SJSA1 (cell line): ENCODE measurements at places on chromosomes 3 and 15.

DNA sequence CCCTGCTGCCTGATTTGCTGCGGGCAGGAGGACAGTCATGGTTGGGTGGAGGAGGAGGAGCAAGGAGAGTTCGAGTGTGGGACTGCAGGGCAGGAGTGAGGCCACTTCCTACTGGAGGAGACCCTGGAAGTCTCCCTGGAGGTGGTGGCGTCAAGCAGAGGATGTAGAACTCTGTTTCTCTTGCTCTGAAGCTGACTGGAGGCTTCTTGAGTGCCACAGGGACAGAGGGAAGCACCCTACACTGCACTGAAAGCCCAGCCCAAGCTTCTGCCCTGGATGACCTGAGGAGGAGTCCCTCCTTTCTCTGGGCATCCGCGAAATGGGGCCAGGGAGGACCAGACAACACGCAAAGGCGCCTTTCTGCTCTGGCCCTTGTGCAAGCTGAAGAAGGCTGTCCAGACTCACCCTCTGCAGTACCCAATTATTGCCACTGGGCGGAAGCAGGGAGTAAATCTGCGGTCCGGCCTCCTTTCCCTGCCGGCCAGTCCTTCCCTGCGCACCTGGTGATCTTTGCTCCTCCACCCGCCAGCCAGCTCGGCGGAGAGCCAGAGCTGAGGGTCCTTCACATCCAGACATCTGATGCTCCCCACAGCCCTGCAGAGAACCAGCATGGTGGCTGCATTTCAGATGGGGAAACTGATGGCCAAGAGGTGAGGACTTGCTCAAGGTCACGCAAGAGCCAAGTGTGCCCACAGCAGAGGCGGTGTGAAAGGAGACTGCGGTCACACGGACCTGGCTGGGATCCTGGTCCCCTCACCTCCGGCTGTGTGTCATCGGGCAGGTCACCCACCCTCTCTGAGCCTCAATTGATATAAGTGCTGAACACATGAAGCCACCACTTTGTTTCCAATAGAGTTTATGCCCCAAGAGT is 207.1 kb downstream of the TBC1D2B start:
- DNase-seq: peak; percentile 51

DNA sequence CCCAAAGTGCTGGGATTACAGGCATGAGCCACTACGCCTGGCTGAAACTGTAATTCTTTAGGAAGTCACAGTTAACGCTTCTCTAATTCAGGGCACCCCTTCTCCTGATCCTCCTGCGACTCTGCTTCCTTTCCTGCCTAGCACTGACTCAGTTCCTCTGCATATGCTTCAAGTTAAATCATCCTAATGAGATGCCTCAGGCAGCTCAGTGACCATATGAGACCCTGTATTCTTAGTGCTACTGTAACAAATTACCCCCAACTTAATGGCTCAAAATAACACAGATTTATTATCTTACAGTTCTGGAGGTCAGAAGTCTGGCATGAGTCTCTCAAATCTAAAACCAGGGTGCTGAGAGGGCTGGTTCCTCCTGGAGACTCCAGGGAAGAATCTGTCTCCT is 271.8 kb upstream of the LYSMD4 start:
- DNase-seq: no peak

DNA sequence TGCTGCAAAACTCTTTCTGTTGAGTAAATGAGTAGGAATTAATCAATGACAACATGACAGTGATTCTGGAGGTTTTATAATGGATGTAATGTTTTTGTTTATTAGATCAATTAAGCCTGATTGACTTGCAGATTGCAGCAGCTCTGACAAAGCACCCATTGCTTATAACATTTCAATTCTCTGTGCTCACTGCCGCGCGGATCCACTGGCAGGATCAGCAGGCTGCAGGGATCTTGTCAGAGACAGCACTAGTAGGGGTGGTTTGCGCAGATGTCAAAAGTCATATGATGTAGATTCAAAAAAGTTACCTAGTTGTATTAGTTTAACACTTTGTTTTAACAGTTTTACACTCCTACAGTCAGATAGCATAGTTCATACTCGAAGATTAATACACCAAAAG is 93.4 kb downstream of the MBNL1 start:
- no peak for DNase-seq

- DNase-seq: no peak
Observed at GRCh38 chr3:67635257-67635656, 19.2 kb downstream of the SUCLG2 start.

DNA sequence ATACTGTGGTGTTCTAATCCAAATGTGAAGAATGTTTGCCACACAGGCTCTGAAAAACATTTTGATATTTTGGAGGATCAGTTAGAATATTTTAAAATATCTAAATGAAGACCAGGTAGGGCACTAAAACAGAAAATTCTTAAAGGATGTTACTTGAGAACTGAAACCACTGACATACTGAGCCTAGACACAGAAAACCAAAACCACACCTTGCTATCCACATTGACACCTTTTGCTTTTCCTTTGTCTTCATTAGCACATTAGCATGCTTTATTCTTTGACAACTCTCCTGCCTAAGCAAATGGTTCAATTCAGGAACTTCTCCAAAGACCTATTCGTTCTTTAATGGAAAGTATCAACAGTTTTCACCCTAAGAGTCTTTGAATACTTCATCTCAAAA is 835.9 kb upstream of the GRM7 start:
- DNase-seq: no peak

GRCh38 chr3:103127098-103127630 is 692.3 kb downstream of the ZPLD1 start:
- peak; percentile 30 for DNase-seq

DNA sequence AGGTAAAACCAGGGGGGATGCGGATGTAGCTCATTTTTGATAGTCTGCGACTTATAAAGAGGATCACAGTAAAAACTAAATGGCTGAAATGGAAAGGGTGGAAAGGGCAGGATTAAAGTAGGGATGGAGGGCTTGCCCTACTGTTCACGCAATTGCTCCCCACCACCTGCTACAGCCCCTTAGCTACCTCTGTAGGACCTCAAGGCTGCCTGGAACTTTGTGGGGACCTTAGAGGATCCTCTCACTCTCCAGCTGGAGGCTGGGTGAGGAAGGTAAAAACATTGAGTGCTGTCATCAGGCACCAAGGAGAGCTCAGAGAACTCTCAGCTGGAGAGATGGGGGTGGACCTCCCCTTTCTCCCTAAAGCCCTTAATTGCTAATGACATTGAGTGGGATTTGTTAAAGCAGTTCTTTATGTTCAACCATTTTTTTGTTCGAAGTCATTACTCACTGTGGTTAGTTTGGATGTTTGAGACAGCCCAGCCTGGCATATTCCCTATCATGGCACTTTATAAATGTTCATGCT is 213.0 kb downstream of the CLSTN2 start:
- no peak for DNase-seq

GRCh38 chr15:88834211-88834812 is 31.1 kb downstream of the ACAN start:
- DNase-seq: no peak

GRCh38 chr3:190120269-190121060 is at the start of gene P3H2:
Gene P3H2, minus strand, starts transcription at chr3:190120897. Its CDS starts 166 bp downstream, at chr3:190120731.
- DNase-seq: peak; percentile 93

DNA sequence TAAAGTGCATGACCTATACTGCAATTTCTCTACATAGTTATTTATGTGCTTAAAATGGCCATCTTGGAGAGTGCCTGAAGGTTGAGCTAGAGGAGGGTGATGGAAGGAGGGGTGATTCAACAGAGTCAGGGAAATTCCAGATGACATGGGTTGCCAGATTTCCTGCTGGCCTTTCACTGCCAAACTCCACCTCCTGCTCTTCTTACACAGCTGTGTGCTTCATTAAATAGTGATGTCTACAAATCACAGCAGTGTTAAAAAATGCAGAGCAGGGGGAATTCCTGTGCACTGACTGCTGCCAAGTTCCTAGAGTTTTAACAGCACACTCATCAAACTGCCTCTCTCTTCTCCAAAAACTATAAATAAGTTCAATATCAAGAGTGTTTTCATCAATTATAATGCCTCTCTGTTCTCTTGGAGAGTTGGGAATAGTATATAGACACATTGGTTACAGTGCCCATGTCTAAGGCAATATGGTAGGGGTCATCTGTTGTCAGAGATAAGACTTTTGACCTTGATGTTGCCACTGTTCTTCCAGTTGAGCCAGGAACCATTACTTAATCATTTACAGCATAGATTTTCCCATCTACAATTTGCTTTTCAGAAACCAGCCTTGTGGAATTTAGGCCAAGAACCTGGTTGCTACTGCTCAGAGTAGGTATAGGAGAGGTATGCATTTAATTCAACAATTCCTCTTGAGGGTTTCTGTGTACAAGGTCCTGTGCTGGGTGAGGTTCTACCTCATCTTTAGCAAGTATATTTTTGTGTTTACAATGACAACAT is 79.6 kb downstream of the TP63 start:
- peak; percentile 63 for DNase-seq

- no peak for DNase-seq
Observed at GRCh38 chr15:92232317-92232716, 161.4 kb upstream of the ST8SIA2 start.

GRCh38 chr3:84789961-84790360 is 168.8 kb upstream of the CADM2 start:
- DNase-seq: no peak

DNA sequence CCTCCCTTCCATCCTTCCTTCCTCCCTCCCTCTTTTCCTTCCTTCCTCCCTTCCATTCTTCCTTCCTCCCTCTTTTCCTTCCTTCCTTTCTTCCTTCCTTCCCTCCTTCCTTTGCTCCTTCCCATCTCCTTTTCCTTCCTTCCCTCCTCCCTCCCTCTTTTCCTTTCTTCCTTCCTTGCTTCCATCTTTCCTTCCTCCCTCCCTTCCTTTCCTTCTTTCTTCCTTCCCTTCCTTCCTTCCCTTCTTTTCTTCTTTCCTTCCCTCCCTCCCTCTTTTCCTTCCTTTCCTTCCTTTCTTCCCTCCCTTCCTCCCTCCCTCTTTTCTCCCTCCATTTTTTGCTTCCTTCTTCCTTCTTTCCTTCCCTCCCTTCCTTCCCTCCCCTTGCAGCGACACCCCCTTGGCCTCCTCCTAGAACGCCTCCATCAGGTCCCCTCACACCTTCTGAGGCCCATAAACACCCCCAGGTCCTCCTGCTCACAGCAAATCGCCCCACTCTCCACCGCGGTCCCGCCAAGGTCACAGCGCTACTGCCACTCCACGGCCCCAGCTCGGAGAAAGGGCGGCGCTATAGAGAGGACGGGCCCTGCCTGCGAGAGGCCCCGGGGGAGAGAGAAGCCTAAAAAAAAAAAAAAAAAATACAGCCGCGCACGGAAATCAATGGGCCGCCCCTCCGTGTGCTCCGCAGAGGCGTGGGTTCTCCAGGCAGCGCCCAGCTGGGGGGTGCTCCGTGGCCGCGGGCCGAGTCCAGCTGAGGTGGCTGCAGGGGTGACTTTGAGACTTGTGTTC is 328.2 kb downstream of the OCA2 start:
- no peak for DNase-seq

- DNase-seq: no peak
Observed at GRCh38 chr3:133934073-133934970, 38.6 kb upstream of the RAB6B start.

DNA sequence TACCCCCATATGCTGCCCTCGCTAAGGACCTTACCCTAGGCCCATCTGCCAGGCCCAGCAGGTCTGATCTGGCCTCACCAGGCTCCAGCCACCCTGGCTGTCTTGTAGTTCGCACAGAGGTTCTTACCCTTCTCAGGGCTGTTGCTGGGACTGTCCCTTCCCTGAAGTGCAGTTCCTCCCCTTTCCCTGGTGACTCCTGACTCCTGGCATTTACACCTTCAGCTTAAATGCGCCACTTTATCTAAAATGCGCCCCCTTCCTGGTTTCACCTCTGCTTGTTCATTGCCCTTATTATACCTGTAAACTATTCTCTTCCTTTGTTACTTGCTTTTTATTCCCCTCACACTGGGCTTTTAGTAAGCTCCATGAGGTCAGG is 835 bp upstream of the TTLL3 start:
- DNase-seq: peak; percentile 15

DNA sequence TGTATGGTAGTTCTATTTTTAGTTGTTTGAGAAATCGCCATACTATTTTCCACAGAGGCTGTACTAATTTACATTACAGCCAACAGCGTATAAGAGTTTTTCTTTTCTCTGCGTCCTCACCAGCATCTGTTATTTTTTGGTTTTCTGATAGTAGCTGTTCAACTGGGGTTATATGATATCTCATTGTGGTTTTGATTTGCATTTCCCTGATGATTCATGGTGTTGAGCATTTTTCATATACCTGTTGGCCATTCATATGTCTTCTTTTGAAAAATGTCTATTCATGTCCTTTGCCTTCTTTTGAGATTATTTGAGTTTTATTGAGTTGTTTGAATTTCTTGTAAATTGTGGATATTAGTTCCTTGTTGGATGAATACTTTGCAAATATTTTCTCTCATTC is 114.6 kb downstream of the LRRK1 start:
- no peak for DNase-seq

GRCh38 chr3:63060412-63060811 is 185.2 kb upstream of the CADPS start:
- no peak for DNase-seq

- DNase-seq: no peak
Observed at GRCh38 chr3:58066842-58067241, 58.6 kb downstream of the FLNB start.

DNA sequence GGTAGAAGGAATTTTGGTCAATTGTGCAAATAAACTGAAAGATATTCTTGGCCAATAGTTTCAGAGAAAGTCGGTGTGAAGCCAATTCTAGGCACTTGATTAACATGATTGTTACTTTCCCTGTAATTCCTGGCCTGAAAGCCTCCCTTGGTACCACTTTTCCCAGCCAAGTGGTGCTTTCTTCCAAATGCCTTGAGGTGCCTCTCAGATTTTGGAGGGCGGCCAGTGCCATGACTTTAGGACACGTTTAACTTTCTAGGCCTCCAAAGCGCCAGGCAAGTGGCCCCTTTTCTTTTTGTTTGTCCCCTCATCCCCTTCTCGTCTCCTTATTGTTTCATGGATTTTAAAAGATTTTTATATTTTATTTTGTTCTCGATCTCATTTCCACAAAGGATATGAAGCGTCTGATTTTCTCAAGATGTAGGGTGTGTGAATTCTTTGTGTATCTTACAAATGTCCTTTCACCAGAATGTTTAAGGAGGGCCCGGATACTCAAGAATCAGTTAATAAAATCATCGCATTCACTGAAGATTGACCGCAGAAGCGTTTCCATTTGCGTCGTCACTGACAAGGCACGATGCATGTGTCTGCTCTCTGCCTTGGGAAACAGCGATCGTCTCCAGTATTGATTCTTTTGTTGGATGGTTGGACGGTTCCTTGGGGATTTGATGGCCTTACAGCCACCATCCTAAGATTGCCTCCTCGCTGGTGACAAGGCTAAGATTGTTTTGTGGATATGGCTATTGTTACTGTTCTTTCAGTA is 87.8 kb downstream of the ASB7 start:
- no peak for DNase-seq
